ENCODE measurements at places on chromosomes 12 and 14.

GRCh38 chr12:54251667-54252284 lies 28.1 kb downstream of the CBX5 start:
- DNase-seq: no peak

DNA sequence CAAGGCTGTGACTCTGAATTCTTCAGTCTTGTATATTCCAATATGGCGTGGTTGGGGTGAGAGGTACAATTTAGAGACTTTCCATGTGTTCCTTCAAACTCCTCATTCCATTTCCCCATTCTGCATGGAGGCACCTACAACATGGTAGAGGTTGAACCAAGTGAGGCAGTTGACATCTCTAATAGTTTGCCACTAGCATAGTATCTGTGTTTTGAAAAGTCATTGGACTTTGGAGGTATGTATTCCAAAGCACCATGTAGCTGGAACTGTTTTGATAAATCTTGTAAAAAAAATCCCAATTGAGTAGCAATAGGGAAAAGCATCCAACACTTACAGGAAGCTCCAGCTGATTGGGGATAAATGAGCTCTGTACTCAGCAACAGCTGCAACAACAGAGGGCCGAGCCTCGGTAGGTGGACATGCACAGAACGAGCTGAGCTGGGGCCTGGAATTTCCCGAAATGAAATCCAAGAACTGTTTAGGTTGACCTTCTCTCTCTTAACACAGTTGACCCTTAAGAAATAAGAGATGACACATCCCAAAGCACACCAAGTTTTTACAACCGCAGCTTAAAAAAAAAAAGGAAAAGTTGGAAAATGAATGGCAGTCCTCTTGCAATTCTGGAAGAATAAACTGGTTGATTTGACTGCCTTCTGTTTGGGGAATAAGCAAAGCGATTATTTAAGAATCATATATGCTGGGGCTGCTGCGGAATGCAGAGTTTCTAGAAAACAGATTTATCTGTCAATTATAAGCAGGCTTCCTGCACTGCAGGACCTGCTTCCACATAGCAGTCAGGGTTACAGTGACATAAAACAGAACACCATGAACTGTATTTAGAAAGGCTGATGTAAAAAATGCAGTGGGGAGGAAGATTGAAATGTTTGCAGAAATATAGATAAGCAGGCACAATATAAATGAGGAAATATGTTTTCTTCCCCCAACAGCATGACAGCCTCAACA lies 194.6 kb upstream of the KRR1 start:
- DNase-seq: no peak

DNA sequence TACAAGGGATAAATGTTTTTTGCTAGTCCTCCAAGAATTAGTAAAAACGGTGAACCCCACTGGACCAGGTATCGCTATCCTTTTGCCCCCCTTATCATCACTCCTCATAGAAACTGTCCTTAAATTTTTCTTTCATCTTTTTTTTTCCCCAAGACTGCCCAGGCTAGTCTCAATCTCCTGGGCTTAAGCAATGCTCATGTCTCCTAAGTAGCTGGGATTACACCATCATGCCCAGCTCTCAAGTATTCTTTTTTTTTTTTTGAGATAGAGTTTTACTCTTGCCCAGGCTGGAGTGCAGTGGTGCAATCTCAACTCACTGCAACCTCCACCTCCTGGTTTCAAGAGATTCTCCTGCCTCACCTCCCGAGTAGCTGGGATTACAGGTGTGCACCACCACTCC lies 9.7 kb downstream of the IRF2BPL start:
- DNase-seq: no peak

DNA sequence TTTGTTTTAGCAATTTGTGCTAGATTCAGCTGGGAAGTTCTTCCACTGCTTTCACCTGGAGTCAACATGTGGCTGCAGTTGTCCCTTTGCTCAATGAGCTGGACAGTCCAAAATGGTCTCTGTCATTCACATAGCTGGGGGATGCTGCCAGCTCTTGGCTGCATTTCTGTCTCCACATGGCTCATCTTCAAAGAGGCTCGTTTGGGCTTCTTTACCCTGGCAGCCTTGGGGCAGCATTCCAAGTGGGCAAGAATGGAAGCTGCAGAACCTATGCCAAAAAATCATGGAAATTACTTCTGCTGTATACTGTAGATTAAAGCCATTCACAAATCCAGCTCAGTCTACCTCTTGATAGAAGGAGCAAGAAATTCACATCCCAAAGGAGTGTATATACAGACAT lies 199.1 kb downstream of the SLC5A8 start:
- DNase-seq: no peak

GRCh38 chr14:90625445-90625844 lies 190.8 kb downstream of the TTC7B start:
- no peak for DNase-seq

DNA sequence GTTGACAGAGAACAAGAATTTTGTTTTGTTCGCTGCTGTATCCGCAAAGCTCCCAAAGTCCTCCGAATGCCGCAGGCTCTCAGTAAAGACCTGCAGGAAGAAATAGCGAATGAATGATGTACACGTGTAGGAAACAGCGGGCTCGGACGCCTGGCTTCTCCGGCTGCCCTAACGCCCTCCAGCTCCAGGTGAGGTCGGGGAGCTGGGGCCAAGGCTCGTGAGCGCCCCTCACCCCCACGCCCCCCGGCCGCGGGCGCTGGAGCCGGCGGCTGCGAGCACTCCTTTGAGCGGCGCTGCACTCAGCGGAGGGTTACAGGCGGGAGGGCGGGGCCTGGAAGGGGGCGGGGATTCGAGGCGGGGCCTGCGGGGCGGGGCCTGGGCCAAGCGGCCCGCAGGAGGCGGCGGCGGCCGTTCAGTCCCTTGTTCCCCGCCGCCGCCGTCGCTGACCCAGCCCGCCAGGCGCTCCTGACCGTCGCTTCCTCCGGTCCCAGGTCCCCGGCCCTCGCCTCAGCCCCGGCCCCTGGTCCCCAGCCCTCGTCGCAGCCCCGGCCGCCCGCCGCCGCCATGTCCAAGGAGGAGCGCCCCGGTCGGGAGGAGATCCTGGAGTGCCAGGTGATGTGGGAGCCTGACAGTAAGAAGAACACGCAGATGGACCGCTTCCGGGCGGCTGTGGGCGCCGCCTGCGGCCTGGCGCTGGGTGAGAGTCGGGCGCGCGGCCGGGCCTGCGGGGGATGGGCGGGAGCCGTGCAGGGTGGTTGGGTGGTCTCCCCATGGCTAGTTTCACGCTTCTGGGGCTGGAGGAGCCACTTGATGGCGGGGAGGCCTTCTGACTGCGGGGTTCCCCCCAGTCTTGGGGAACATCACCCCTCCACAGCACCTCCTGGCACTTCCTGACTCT lies at the start of gene AACS:
TSS of gene AACS (plus strand) at position 415 of the 898 bp plus-strand sequence. CDS start at position 565, 150 bp downstream.
- peak; percentile 53 for DNase-seq

- DNase-seq: peak; percentile 17
These were observed 485 bp downstream of the PELI2 start for GRCh38 chr14:56118611-56119181.

DNA sequence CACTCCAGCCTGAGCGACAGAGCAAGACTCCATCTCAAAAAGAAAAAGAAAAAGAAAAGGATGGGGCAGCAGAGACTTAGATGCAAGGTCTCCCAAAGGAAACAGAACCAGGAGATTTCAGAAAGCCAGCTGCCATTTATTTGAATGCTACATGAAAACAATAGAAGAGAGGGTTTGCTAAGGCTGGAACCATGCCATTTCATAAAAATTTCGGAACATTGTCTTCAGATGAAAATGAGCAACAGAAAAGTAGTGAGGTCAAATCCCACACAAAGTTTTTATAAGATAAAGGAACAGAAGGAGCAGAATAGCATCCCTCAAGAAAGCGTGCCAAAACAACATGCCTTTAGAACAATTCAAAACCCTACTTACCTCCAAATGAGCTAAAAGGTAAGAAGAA lies 175.3 kb downstream of the ETV6 start:
- DNase-seq: no peak

DNA sequence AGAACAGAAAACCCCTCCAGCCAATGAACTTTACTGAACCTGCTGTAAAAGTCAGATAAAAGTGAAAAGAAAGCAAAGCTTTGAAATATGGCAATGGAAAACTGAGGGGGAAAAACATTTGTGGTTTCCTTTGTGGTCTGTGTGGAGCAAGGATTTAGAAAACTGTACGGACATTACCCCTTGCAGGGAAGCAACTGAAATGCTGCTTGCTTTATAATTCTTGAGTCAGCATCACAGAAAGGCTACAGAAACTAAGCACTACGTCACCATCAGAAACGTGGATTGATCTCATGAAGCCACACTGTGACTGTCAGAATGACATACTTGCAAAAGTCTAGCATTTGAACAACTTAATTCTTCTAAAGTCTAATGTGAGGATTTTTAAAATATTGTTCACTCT lies 2.4 kb upstream of the KCNC2 start:
- no peak for DNase-seq

DNA sequence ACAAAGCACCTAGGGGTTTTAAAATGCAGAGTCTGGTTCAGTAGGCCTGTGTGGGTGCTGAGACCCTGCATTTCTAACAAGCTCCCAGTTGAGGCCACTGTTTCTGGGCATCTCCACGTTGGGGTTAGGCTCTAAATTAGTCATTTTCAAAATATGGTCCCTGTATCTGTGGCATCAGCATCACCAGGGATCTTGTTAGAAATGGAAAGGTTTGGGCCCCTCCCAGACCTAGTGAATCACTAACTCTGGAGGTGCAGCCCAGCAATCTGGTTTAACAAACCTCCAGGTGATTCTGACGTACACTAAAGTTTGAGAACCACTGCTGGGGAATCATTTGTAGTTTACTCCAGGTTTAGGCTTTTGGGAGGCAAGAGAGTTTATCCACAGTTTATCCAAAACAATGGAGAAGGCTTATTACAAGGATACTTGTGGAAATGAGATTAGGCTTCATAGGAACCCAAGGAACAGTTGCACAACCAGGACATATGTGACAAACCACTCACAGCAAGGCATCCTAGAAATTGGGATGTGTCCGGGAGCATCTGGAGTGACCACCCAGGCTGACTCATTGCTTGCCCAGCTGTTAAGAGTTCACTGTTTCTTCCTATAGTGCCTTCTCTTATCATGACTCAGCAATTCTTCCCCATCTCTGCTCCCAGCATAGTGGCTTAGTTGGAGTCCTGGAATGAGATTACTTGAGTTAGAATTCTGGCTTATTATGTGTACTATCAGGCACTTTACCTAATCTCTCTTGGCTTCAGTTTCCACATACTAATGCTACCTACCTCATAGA lies 71.6 kb upstream of the STXBP6 start:
- no peak for DNase-seq

Data from T-helper 17 cell (primary cell).